ENCODE measurements at places on chromosomes 16 and 17. TPM values are rescaled to one million over a fixed set of nuclear protein-coding genes. Genes with fewer than 3 reads are reported as not detected.

Gene RRAD
- total RNA-seq: 0.22 TPM

Gene C16orf86
- 2.1 TPM for total RNA-seq

Gene ABI3
- not detected for total RNA-seq

Gene SPAG5
- 14.0 TPM for total RNA-seq

Gene CSH1
- total RNA-seq: not detected

Gene CIITA
- not detected for total RNA-seq

Gene EVI2A
- 0.89 TPM for total RNA-seq

Gene SLC38A8
- total RNA-seq: not detected

Gene CARD14
- not detected for total RNA-seq

Gene PRR29
- not detected for total RNA-seq

Gene NPIPB8
- total RNA-seq: not detected

Gene KCTD19
- total RNA-seq: not detected

Gene PRSS27
- total RNA-seq: not detected

Gene KRT40
- total RNA-seq: not detected

Gene EVPLL
- not detected for total RNA-seq

Gene NHLRC4
- 0.13 TPM for total RNA-seq

Gene PIRT
- total RNA-seq: not detected

Gene CHST4
- total RNA-seq: not detected

Gene TTYH2
- not detected for total RNA-seq

Gene DOK4
- 51.6 TPM for total RNA-seq

Gene TBC1D3D
- not detected for total RNA-seq

Gene TEKT5
- total RNA-seq: not detected

Gene NPB
- 2.4 TPM for total RNA-seq

Gene COG7
- 15.6 TPM for total RNA-seq

Gene C17orf113
- total RNA-seq: 0.13 TPM

Gene PYY
- not detected for total RNA-seq

Gene TPPP3
- total RNA-seq: not detected

Gene OVCA2
- total RNA-seq: 67.3 TPM

Gene NPIPB6
- 0.32 TPM for total RNA-seq

Gene G6PC1
- not detected for total RNA-seq

Gene WFDC1
- total RNA-seq: 0.76 TPM

Gene CCL15
- not detected for total RNA-seq

Gene KRT36
- not detected for total RNA-seq

Gene ITGAX
- not detected for total RNA-seq

Gene SHBG
- 6.1 TPM for total RNA-seq

Gene KCNAB3
- total RNA-seq: 0.22 TPM

Gene DPH1
- total RNA-seq: 58.1 TPM

Gene SCGB1C2
- not detected for total RNA-seq

Gene PPM1E
- not detected for total RNA-seq

Gene TM4SF5
- total RNA-seq: not detected

Gene PRSS8
- not detected for total RNA-seq

Gene TBC1D3H
- total RNA-seq: not detected

All from GM23248 (cell line).